Foreskin fibroblast (primary cell): ENCODE measurements at places on chromosomes 16 and 17.

GRCh38 chr16:20322696-20323095 lies 4.6 kb downstream of the GP2 start:
- DNase-seq = no peak

GRCh38 chr16:2520784-2521531 lies 787 bp downstream of the AMDHD2 start:
- no peak for DNase-seq

DNA sequence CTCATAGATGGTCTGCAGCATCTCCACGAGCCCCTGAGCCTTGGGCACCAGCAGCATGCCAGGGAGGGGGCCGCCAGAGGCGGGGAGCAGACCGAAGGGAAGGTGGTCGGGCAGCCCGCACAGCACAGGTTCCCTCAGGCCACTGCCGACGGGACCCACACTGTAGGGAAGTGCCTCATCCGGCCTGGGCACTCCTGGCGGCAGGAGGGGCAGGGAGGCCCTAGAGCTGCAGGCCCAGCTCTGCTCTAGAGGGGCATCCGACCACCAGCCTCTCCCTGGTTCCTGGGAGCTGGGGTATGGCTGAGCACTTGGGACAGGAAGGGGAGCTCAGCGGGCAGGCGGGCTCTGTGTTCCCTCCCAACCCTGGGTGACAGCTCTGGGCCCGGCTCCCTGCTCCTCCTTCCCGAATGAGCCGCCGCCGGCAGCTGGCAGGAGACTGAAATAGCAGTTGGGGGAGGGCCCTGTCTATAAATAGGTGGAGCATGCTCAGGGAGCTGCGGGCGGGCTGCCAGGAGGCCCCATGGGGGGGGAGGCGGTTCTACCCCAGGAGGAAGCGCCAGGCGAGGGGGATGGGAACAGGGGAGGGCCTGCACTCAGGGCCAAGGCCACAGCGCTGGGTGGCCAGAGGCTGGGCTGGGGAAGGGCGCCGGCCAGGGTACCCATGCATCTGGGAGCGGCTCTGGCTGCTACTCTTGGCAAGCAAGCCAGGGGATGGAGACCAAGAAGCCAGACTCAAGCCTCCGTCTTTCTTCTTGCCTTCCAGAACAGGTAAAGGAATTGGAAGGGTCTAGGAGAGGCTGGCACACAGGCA lies 12.4 kb downstream of the HDAC5 start:
- DNase-seq = peak; percentile 97

DNA sequence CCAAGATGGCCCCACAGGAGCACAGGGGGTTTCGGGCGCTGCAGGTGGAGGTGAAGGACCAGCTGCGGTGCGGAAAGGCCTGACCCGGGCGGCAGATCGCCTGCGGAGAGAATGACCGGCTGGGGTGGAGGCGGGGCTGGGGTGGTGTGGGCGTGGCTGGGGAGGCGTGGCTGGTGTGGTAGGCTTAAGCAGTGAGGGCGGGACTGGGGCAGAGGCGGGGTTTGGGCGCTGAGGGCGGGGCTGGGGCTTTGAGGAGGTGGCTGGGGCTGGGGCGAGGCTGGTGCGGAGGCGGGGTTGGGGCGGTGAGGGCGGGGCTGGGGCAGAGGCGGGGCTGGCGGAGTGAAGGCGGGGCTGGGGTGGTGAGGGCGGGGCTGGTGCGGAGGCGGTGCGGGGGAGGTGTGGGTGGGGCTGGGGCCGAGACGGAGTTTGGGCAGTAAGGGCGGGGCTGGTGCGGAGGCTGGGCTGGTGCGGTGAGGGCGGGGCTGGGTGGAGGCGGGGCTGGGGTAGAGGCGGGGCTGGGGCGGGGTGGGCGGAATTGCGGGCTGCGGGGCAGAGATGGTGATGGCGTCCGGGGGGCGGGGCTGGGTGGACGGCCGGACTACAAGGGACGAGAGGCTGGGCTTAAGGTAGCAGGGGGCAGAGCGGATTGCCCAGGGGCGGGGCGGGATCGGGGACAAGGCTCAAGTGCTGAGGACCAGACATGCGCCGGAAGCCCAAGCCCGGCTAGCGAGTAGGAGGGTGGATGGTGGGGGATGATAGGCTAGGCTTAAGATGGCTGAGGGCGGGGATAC lies 9.9 kb upstream of the GSDMA start:
- DNase-seq = peak; percentile 97

DNA sequence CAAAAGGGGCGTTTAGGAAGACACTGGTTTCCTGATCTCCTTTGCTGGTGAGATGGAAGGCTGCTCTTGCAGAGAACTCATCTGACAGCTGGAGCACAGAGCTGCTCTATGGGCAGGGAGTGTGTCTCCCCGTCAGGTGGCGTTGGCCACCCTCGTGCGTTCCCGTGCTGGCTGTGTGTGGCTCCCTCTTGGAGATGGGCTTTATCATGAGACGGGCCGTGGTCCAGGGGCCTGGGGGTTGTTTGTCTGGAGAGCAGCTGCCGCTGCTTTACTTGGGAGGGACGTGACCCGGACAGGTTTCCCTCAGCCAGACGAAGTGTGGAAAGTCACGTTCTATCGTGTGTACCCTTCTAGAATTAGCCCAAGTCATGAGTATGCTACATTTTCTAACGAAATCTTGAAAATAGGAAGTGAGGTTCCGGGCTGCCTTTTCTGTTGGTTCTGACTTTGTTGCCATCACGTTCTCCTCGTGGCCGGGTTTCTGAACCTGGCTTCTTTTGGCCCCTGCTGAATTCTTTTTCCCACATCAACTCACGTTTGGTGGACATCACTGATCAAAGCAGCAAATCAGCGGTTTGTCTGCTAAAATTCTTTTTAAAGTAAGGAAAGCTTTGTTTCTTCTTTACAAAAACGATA lies 105.6 kb upstream of the CHMP6 start:
- DNase-seq = no peak

DNA sequence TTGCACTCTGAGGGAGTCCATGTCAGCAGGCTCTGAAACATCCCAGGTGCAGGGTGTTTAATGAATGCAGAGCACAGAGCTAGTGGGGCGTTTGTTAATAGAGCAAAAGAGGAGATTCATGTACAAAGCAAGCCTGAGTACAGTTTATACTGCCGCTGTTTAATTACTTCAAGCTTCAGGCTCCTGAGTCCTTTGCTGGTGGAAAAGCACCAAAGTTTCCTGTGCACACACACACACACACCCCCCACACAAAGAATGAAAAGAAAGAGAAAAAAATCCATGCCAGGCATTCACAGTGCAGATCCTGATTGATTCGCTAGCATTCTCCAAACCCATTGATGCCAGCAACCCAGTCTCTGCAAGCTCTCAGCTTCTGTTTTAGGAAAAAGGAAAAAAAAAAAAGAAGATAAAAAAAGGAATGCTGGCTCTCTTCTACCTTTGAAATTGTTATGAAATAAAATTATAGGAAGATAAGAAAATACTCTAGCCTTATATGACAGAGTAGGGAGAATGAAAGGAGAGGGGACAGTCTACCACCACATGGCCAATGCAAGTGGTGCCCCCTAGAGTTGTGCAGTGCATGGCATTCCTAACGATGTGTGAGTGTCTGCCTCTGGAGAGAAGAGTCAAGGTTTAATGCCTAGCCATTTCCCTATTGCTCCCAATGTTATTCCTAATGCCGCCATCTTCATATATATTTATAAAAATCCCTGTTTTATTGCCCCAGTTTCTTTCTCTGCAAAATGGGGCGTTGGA lies 216.5 kb downstream of the TMEM114 start:
- no peak for DNase-seq

DNA sequence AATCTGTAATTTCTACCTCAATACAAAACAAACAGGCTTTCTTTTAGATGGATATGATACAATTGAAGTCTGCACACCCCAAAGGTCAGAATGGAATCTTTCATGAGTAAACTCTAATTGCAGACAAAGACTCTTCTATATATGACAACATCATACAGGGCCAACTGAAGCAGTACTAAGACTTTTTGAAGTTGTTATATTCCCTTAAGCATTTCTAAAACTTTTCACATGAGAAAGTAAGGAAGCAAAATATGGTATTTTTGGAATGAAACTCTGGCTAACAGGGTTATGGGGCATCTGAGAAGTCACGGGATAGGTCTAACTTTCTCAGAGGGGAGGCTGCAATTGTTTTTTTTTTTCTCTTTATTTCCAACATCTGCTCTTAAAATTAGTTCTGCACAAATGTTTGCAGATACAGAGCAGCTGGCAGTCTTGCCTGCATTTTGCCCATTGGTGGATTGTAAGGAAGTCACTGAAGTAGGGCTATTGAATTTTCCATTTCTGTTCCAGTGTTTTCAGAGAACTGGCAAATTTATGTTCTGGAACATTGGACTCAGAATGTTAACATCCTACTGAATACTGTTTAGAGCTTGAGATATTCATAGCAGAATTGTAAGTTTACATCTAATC lies 59.1 kb downstream of the SSH2 start:
- no peak for DNase-seq

GRCh38 chr16:28543072-28543471 lies 4.3 kb upstream of the NUPR1 start:
- no peak for DNase-seq

DNA sequence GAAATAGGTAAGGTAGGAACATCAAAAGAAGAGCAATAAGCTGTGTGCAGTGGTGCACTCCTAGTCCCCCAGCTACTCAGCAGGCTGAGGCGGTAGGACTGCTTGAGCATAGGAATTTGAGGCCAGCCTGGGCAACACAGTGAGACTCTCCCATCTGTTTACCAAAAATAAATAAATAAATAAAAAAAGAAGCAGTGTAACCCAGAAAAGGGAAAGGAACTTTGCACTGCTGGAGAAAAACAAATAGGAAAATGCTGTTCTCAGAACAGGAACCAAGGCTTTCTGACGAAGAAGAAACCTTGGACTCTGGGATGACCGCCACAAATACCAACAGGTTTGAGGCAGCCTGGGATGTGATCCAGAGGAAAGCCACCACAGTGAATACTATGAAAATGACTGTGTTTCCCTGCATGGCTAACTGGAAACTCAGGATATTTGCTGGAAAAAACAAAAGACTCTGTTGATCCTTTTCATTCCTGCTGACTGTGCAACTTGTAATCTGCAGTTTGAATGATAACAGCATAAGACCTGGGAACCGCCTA lies 41.2 kb downstream of the TTC19 start:
- DNase-seq = peak; percentile 50
